ENCODE measurements at places on chromosomes 12 and 14. TPM values are rescaled to one million over a fixed set of nuclear protein-coding genes. Genes with fewer than 3 reads are reported as not detected.

DNA sequence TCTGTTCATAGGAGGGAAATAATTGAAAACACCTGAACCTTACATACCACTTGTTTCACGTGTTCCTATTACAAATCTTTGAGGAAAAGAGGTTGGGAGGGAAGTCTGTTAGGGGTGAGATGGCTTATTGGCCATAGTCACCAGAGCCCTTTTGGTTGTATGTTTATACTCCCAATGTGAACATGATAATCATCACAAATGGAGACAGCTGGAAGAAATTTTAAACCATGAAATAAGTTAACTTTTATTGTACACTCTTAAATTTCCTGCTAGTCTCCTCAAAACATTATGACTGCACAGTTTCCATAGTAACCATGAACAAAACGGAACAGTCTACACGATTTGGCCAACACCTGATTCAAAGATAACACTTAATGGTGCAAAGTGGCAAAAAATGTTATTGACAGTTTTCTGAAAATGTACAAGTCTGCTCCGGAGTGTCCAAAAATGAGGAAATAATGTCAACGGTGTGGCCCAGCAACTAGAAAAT is 56.9 kb downstream of the LMNTD1 start:
- DNase-seq = no peak
- peaks cover 2% of the 10 kb centered on the region for H3K27me3 ChIP-seq
- H3K4me3 ChIP-seq = no peak overlapping the region
- H3K36me3 ChIP-seq = no peaks in the 10 kb centered on the region
- no peak overlapping the region for H3K27ac ChIP-seq
- H3K4me1 ChIP-seq = peaks cover 7% of the 10 kb centered on the region

DNA sequence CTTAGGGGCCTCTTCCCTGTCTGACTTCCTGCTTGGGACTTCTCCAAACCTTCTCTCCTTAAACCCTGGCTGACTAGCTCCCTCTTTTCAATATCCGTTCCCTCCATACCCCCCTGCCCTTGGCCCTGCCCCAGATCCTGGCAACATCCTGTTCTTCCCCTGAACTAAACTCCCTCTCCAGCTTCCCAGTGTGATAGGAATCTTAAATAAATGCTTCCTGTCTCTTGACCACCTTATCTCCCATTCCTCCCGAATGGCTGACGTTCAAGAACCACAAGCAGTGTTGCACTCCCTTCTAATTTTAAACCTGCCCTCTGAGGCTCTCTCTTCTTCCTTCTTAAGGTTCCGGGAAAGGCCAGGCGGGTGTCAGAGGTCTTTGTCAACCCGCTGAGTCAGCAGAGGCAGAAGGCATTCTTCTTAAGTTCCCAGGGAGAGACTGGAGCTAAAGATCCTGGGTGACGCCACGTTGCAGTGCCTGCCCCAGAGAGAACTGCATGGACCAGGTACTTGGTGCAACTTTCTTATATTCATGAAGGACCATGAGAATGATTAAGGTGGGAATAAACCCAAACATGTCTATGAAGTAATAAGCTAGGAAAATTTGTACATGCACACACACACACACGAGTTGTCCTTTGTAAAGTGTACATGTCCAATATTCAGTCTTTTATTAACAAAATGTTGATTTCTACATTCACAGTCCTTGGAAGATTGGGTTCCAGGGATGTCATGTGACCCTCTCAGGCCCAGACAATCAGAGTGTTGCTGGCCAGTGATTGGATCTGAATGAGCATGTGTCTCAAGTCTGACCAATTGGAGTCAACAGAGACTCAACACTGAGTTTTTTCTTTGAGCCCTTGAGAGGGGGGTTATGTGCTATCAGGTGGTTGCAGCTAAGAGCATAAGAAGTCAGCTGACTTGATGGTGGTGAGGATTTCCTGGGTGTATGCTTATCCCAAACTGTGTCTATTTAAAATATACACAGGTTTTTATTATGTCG is 420.2 kb upstream of the TBX3 start:
- no peak overlapping the region for H3K4me3 ChIP-seq
- H3K4me1 ChIP-seq = no peaks in the 10 kb centered on the region
- no peaks in the 10 kb centered on the region for H3K27me3 ChIP-seq
- no peak overlapping the region for H3K27ac ChIP-seq

- no peaks in the 10 kb centered on the region for H3K36me3 ChIP-seq
- peaks cover 11% of the 10 kb centered on the region for H3K4me1 ChIP-seq
- H3K27me3 ChIP-seq = peaks cover 3% of the 10 kb centered on the region
- H3K27ac ChIP-seq = peak overlapping the region; percentile 28
- no peak for DNase-seq
Observed at GRCh38 chr12:45644541-45644940, 85.0 kb upstream of the ARID2 start.

DNA sequence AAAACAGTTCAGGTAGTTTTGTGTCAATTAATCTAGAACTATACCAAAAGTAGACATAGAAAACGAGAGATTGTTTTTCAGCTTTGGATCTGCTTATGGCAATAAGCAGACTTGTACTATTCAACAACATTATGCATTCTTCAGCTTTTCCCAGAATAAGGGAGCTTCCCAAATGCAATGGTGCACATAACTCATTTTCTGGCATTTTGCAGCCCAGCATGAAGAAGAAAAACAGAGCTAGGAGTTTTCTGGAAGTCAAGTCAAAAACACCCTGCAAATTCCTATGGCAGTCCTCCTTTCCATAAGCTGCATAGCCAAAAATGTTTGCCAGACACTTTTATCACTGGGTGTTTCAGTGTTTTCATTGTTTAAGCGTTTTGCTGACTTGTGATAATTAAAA is 314.7 kb downstream of the NAV3 start:
- H3K27ac ChIP-seq = no peak overlapping the region
- DNase-seq = no peak
- H3K27me3 ChIP-seq = no peaks in the 10 kb centered on the region
- H3K4me3 ChIP-seq = no peak overlapping the region

The GPD1 gene
- total RNA-seq = 0.37 TPM

The VPS37B gene
- total RNA-seq = 9.4 TPM

The CLEC4E gene
- not detected for total RNA-seq

The TMEM121 gene
- 7.2 TPM for total RNA-seq

Measured in activated CD4-positive, alpha-beta T cell treated with anti-CD3 and anti-CD28 coated beads for 36 hours (primary cell).